ENCODE measurements at places on chromosomes 12 and 14.

DNA sequence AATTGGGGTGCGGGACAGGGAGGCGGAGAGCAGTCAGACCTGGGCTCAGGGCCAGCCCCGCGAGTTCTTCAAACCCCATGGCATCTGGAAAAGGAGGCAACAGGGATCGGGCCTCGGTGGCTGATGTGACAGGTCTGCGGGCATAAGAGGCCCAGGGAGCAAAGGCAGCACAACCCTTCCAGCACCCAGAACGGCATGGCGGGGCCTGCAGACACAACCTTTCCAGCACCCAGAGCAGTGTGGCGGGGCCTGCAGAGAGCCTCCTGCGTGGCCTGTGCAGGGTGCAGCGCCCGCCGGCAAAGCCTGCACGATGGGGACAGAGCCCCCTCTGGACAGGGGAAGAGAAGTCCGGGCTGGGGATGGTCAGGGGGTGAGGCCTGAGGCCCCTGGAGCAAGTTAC, 26.2 kb upstream of the TRAF3 start:
- no peak for DNase-seq

DNA sequence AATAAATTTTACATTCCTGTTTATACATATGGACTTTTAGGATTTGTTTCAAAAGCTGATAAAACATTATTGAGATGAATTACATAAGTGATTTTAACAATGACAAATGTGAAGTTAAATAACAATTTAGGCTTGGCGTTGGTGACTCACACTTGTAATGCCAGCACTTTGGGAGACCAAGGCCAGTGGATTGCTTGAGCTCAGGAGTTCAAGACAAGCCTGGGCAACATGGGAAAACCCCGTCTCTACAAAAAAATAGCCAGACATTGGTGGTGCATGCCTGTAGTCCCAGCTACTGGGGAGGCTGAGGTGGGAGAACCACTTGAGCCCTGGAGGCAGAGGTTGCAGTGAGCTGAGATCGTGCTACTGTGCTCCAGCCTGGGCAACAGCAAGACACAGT, 7.4 kb downstream of the ACOT2 start:
- no peak for DNase-seq

DNA sequence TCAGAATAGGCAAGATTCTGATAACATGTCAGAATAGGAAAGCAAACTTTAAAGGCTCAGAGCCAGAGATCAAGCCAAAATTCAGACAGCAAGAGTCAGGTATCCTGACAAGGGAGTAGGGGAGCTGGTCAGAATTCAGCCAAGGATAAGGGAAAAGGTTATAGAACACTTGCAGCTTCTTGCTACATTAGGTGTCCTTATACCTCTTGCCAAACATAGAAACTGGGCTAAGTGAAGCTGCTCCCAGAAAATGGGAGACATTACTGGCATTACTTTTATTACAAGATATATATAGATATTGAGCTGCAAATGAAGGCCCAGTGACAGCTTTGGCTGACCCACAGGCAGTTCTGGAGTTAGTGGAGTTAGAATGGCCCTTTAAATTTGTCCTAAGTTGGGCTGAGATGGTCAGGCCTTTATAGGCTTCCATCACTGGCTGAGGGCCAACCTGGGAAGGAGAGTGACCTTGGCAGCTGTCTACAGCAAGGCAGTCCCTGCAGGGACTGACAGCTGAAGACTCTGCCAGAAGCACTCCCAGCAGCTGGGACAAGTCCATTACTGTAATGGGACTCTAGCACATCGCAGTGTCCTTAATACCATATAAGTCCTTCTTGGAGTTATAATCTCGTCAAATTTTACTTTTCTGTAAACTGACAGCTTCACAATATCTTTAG, 83.0 kb downstream of the LRRC9 start:
- DNase-seq, result no peak

GRCh38 chr12:14403711-14404196, 38.3 kb downstream of the ATF7IP start:
- DNase-seq, result peak; percentile 67

- DNase-seq, result no peak
Measured at GRCh38 chr14:88934351-88934806, 109.9 kb downstream of the TTC8 start.

- DNase-seq, result no peak
Measured at GRCh38 chr12:119068129-119068856, 87.0 kb downstream of the SRRM4 start.

DNA sequence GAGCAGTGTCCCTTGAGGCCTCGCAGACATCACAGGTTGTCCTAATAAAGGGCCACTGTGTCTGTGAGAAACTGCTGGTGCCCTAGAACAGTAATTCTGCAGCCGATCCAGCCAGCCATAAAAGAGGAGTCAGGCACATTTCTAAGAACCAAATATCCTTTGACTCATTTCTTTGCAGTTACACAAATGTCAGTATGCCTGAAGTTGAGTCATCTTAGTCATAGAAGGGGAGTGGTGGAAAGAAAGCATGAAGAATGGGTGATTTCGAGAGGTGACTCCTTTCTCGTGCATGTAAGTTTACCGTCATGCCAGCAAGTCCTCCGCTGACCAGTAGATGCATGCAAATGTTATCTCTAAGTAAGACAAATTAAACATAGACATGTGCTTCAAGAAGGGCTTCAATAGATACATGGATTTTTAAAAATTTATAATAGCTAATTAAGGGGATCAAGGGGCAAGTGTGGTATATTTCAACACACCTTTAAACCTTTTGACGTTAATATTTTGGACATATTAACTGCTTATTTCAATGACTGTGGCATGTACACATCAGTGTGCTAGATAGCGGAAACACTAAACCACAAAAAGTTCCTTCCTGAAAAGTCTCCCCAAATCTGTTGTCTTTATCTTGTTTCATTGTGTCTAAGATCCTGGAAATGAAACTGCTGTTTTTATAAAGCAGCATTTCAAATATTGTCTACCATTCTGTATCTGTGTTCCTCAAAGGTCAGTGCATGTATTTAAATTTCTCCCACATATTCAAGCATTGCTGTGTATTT, 497.4 kb downstream of the NPAS3 start:
- peak; percentile 73 for DNase-seq

GRCh38 chr12:26723379-26724308, 109.3 kb downstream of the ITPR2 start:
- no peak for DNase-seq

GRCh38 chr12:12323591-12323990, 26.5 kb downstream of the MANSC1 start:
- DNase-seq, result no peak

DNA sequence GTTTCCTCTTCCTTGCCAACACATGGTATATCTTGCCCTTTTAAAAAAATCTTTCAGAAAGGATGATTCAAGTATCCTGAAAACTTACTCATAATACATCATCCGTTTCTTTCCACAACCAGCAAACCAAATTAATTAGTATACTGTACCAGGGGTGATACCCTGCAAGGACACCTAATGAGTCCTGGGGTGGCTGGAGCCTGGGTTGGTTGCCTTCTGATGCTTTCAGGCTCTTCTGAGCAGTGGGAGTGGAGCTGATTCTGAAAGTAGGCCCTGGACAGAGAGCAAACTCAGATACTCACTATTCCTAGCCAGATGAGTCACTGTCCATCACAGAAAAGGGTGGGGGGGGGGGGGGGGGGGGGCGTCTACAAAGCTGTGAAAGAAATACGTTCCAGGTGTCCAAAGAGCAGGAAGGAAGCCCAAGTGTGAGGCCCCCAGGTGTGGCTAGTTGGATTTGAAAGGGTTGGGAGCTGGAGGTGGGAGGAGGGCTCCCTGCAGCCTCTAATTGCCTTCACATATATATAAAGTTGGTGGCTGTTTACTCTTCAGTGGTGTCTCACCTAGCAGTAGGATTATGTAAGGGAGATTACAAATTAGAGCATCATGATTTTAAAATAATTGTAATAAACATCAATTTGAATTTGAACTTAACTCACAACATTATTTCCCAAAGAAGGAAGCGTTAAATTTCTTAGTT, 36.5 kb downstream of the FBXO33 start:
- DNase-seq, result no peak

- DNase-seq, result no peak
Measured at GRCh38 chr12:47079468-47079980, at the start of the genes AMIGO2 and PCED1B. Gene AMIGO2, minus strand, starts transcription at chr12:47079959. Its CDS starts 957 bp downstream, at chr12:47079002. Gene PCED1B, plus strand, starts transcription at chr12:47079621. Its CDS starts 155,443 bp downstream, at chr12:47235064.

DNA sequence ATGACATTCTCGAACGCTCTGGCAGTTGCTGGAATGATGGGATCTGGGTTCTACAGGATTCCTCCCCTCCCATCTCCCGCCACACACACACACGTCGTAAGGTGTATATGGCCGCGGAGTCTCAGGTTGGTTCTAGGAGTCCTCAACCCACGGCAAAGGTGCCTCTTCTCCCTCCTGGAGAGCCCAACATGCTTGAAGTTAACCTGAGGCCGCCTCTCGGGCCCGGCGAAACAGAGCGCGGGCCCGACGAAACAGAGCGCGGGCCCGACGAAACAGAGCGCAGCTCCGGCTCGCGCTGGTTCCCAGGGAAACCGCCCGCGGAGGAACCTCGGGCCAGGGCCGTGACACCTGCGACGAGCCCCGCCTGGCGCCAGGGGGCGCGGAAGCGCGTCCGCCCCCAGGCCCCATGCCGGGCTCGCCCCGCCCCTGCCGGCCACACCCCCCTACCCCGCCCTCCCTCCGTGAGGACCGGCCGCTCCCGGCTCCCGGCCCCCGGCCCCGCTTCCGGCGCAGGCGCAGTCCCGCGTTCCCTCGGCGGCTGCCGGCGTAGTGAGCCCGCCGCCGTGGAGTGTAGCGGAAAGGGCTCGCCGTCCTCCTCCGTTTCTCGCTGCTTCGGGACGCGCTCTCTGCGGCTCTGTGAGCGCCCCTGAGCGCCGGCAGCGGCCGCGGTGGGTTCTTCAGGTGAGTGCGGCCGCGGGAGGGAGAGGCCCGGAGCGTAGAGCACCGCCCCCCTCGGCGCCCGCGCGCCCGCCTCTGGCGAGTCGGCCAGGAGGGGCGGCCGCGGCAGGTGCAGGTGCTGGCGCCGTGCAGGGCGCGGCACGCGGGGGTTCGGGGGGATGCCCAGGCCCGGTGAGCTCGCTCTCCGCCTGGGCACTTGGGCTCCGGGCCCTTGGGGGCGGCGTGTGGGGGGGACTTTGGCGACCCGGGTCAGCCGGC, at the start of gene RAB3IP:
RAB3IP (plus strand) TSS at position 510 of the 936 bp plus-strand sequence. CDS start 16,549 bp downstream, outside the sequence.
- DNase-seq, result no peak

DNA sequence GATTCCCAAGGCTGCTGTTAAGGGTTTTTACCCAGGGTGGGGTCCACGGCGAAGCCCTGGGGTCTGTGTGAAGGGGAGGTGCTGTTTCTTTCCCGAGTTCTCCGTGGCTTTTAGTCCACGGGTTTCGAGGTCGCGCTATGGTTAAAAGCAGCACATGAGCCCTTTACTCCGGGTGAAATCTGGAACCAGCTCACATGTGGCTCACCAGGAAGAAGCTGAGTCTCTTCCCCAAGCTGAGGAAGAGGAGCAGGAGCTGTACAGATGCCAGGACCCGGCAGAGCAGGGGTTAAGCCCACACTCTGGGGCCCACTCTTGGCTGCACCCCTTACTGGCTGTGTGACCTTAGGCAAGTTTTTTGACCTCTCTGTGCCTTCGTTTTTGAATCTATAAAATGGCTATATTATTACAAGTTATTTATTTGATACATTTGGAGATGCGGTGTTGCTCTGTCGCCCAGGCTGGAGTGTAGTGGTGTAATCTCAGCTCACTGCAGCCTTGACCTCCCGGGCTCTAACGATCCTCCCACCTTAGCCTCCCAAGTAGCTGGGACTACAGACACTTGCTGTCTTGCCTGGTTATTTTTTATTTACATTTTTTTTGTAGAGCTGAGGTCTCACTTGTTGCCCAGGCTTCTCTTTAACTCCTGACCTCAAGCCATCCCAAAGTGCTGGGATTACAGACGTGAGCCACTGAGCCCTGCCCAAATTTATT, 266.3 kb downstream of the AACS start:
- DNase-seq, result no peak

DNA sequence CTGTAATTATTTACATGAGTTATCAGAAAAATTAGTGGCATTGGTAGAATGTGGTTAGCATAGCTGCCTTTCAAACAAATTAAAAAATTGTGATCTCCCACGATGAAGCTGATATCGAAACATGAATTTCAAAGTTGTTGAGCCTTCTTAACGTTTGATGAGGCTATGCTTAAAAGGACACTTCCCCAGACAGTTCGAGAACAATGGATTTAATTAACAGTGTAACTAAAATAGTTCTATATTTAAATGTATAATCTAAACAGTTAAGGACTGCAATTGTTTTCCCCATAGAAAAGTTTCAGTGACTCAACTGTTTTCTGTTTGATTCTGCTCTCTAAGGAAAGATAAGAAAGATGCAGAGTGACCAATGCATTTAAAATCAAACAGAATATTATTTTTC, 1.6 kb downstream of the CLEC2B start:
- DNase-seq, result no peak

Measured in non-pigmented ciliary epithelial cell (primary cell).